ENCODE measurements at places on chromosomes 12 and 14. TPM values are rescaled to one million over a fixed set of nuclear protein-coding genes. Genes with fewer than 3 reads are reported as not detected.

The DCAF4 gene
- polyA plus RNA-seq, result 6.0 TPM

The C14orf132 gene
- polyA plus RNA-seq, result 69.2 TPM

The ITPR2 gene
- polyA plus RNA-seq, result 1.6 TPM

The OR6C1 gene
- not detected for polyA plus RNA-seq

- DNase-seq, result no peak
Observed at GRCh38 chr14:65599375-65599774, 186.8 kb downstream of the FUT8 start.

GRCh38 chr12:94962670-94963069 is 40.8 kb downstream of the NDUFA12 start:
- DNase-seq, result no peak

GRCh38 chr12:85147331-85147730 is 111.2 kb downstream of the LRRIQ1 start:
- DNase-seq, result peak; percentile 15

Data from brain (organoid and tissue), 16 donors.